ENCODE measurements at places on chromosomes 3 and 15. TPM values are rescaled to one million over a fixed set of nuclear protein-coding genes. Genes with fewer than 3 reads are reported as not detected.

DNA sequence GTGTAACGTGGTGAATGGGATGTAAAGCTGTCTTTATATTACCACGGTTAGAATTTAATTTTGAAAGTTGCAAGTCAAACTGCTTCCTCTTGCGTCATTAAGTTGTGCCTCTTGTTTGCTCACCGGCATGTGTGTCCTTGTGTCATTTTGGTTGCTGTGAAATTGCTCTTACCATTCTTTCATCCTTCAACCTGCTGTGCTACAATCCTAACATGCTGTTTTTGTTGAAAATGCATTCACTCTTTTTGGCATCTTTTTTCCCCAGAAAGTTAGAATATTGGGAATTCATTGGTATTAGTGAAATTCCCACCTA lies 164.7 kb downstream of the PGPEP1L start:
- DNase-seq: no peak

GRCh38 chr3:176958560-176958959 lies 238.7 kb downstream of the TBL1XR1 start:
- no peak for DNase-seq

DNA sequence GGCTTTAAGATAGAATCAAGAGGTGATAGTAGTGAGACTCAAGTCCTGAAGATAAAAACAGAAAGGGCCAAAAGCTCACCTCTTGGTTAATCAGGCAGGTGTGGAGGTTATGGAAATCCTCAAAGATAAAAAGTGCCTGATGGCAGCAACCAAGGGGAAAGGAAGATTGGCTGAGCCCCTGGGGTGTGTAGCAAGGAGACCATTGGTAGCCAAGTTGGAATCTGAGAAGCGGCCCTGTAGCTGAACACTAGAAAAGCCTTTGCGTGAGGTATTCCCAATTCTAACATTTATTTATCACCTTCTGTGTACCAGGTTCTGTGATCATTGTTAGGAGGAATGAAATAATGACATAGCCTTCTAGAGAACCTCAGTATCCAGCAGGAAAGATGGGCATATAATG lies 98.9 kb downstream of the ZNF609 start:
- DNase-seq: no peak

DNA sequence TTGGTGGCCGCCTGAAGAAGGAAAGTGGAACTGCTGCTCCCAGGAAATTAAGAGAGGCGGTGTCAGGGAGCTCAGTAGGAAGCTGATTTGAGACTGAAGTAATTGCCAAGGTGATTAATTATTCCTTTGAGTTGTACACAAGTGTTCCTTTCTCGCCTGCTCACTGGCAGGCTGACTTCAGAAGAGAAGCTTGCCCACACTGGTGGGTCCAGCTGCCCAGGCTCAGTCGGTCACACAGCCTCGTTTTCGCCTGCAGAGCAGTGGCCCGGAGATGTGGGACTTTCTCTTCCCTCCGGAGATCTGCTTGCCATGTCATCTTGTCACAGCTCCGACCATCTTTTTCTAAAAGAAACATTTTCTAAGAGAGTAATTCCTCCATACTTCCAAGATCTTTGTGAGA lies 478.0 kb downstream of the MCTP2 start:
- DNase-seq: no peak

- DNase-seq: no peak
Measured at GRCh38 chr15:33382491-33382890, 71.7 kb downstream of the RYR3 start.

DNA sequence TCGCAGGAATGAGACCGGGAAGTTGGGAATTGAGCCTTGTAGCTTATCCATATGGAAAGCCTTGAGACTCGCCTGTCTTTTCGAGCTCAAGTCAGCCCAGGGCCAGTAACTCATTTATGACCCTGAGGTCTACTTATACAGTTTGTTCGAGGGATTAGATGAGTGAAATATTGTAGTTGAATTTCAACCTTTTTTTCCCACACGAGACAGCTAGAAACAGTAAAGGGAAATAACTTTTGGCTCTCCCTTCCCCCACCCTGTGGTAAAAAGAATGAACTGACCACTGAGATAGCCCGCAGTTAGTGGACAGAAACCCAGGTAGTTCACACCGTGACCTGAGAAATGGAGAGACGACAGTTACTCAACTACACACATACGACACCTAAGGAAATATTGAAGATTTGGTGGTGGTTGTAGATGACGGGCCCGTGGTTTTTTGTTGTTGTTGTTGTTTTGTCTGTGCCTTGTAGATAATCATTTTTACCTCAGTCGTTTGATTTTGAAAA lies 841 bp downstream of the EIF3J start:
- DNase-seq: no peak

- DNase-seq: no peak
Measured at GRCh38 chr3:12489832-12490231, 5.6 kb downstream of the TSEN2 start.

- DNase-seq: no peak
Measured at GRCh38 chr15:65362491-65362890, 15.3 kb downstream of the IGDCC3 start.

DNA sequence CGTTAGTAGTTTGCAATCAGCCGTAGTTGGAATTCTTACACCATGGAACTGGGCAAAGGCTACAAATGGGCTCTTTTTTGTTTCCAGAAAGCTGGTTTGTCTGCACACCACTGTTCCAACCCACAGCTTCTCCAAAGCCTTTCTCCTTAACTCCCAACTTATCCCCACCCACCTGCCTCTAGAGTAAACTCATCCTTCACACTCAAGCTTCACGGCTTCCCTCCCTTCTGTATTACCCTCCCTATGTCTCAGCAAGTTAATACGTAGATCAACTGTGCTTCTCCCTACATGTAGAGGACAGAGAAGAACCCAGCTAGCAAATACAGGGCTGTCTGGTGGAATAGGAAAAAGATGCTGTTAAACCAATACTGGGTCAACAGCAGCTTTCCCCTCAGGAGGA lies 363.0 kb upstream of the IL12A start:
- DNase-seq: no peak

DNA sequence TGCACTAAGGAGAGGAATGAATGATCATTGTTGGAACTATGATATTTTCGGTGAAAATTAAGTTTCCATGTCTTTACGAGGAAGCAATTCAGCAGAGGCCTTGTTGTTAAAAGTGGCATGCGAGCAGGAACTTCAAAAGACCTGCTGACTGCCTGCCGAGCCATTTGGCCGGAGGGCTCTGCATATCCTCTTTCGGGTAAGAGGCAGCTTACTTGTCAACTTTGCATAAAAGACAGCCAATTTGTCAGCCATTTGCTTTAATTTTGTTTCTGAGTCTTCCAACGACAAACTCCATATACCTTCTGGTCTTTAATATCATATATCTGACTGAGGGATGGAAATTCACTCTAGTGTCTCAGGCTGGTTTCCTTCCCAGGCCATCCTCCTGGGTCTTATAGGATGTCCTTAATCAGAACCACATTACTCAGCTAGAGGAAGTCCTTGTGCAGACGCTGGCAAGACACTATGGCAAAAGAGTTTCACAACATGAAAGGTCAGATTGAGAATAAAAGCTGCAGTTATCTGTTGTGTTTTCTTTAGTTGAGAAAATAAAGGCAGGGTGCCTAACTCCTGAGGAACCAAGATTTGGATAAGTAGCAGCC lies 128.7 kb upstream of the WNT5A start:
- no peak for DNase-seq

GRCh38 chr15:77017091-77017660 lies 22.2 kb downstream of the PSTPIP1 start:
- no peak for DNase-seq

- no peak for DNase-seq
Measured at GRCh38 chr3:62233065-62233464, 140.3 kb downstream of the FEZF2 start.

DNA sequence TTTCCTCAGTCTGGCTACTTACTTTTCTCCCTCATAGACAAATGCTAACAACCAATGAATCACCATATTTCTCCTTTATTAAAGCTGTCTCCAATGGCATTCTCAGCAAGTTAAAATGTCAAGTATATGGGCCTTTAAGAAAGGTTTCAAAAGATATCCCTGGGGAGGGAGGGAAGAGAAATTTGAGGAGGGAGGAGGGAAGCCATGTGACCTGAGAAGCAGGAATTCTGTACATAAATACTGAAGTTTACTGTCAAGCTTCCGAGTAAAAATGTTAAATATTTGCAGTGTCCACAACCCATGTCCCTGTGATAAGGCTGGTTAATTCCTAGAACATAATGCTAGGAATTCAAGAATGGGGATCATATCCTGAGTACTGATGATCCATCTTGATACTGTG lies 175.9 kb downstream of the CNTN4 start:
- DNase-seq: no peak

DNA sequence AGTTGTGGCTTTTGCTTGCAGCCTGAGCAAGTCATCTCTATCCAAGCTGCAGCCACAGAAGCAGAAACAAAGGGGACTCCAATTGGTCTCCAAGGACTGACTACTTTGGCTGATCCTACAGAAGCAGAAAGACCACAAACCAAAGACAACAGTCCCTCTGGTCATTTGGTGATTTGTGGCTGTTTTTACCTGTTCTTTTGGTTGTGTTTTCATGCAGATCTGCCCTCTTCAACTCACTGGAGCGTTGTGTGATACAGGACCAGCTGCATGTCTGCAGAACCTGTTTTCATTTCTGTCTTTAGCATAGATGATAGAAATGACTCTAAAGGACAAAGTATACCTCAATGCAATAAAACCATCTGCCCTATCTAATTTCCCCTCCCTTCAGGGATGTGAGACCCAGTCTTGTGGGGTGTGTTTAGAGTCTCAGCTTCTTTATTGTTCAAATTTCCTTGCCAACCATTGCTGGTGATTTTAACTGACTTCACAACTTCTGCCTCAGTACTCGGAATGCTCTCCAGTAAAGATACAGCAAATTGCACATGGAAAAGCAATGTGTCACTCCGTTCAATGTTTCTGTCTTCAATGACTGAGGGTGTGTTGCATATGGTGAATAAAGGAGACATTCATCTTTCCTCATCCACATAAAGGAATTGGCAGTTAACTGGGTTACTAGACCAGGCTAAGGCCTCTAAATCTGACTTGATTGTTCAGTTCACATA lies 48.9 kb upstream of the SLC7A14 start:
- no peak for DNase-seq

DNA sequence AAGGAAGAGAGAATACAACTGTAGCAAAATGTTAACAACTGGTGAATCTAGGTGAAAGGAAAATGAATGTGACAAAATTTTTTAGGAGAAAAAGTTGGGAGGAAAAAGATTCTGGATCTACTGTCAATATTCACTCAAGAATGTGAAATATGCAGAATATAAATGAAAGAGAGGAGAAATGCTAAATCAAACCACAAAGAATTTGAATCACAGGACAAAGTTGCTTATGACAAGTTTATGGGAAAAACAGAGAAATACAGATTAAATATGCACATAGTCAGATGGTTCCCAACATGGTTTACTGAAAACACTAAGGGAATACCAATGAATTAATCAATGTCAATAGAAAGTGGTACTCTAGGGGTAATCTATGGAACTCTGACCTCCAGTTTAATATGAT lies 27.6 kb downstream of the C3orf33 start:
- no peak for DNase-seq

DNA sequence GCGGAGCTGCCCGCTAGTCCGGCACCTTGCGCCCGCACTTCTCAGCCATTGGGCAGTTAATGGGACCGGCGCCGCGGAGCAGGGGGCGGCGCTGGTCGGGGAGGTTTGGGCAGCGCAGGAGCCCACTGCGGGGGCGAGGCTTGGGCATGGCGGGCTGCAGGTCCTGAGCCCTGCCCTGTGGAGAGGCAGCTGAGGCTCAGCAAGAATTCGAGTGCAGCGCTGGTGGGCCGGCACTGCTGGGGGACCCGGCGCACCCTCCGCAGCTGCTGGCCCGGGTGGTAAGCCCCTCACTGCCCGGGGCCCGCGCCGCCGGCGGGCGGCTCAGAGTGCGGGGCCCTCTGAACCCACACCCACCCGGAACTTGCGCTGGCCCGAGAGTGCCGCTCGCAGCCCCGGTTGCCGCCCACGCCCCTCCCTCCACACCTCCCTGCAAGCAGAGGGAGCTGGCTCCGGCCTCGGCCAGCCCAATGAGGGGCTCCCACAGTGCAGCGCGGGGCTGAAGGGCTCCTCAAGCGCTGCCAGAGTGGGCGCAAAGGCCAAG lies 835.0 kb downstream of the TBL1XR1 start:
- DNase-seq: no peak

GRCh38 chr3:36707623-36708409 lies 56.5 kb downstream of the DCLK3 start:
- DNase-seq: no peak

GRCh38 chr3:196519718-196520082 lies 4.6 kb upstream of the SMCO1 start:
- no peak for DNase-seq

- DNase-seq: no peak
Measured at GRCh38 chr3:25350725-25351114, 77.3 kb upstream of the RARB start.

- DNase-seq: no peak
Measured at GRCh38 chr15:62766599-62766998, 275.9 kb upstream of the TPM1 start.

GRCh38 chr3:120025520-120025919 lies 68.7 kb downstream of the GSK3B start:
- no peak for DNase-seq

GRCh38 chr3:58713715-58714401 lies 47.3 kb upstream of the FAM3D start:
- no peak for DNase-seq

- no peak for DNase-seq
Measured at GRCh38 chr15:64875641-64876223, 34.0 kb downstream of the PLEKHO2 start.

GRCh38 chr3:148379763-148380382 lies 317.8 kb upstream of the AGTR1 start:
- DNase-seq: no peak

DNA sequence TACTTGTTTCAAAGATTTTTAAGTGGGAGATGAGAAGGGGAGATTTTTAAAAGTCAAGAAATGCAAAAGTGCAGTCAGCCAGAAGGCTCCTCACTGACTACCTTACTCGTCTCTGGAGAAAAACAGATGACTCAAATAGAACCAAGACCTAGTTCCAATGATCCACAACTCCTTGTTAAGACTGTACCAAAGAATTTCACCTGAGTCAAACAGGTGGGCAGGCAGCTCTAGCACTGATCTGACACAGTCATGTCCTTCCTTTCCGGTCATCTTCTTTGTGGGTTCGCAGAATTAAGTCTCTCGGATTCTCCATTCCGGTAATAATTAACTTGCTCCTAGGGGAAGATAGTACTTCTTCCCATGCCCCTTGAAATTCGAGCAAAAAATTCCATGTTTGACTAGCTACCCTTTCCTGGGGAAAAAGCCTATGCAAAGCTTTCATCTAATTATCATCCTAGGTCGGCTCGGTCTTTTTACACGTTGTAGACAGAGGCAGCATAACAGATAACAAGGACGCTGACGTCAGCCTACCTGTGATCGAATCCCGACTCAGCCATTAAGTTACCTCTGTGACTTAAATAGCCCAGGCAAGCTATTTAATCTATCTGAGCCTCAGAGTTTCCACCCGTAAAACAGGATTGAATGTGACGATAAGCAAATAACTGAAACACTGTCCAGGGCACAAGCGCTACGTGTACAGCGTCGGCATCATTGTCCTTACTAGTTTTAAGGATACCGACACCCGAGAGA lies 758 bp downstream of the SELENOK start:
- DNase-seq: peak; percentile 61

PRR20G gene
- not detected for total RNA-seq

CCDC14 gene
- total RNA-seq: 32.8 TPM

SMCO1 gene
- total RNA-seq: not detected

PIGZ gene
- 0.72 TPM for total RNA-seq

KCNH8 gene
- 0.18 TPM for total RNA-seq

GABRB3 gene
- 0.54 TPM for total RNA-seq

CLRN1 gene
- not detected for total RNA-seq

RARB gene
- not detected for total RNA-seq

AADACL2 gene
- total RNA-seq: not detected

RBP2 gene
- not detected for total RNA-seq
